ENCODE measurements at places on chromosomes 4 and X.

GRCh38 chr4:88189418-88189738 lies 30.9 kb upstream of the ABCG2 start:
- DNase-seq = no peak

DNA sequence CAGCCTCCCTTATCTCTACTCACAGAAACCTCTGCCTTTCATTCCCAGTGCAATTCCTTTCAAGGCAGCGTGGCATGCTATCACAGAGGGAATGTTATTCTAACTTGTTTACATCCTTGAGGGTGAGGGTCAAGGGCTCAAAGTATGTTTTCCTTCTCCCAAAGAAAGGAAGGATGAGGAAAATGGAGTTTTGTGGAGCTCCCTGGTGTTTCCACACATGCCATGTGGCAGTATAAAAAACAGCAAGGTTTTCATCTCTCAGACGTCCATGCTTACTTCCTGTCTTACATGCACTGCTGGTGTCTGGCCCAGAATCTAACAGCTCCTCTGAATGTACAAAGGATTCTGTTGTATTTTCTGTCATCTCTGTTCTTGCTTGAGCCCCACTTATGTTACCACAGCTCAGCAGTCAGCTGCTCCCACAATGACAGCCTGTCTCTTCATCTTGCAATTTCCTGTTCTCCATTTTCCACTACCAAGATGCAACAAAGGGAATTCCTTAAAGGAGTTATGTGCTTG lies 128.0 kb downstream of the SNCA start:
- no peak for DNase-seq

DNA sequence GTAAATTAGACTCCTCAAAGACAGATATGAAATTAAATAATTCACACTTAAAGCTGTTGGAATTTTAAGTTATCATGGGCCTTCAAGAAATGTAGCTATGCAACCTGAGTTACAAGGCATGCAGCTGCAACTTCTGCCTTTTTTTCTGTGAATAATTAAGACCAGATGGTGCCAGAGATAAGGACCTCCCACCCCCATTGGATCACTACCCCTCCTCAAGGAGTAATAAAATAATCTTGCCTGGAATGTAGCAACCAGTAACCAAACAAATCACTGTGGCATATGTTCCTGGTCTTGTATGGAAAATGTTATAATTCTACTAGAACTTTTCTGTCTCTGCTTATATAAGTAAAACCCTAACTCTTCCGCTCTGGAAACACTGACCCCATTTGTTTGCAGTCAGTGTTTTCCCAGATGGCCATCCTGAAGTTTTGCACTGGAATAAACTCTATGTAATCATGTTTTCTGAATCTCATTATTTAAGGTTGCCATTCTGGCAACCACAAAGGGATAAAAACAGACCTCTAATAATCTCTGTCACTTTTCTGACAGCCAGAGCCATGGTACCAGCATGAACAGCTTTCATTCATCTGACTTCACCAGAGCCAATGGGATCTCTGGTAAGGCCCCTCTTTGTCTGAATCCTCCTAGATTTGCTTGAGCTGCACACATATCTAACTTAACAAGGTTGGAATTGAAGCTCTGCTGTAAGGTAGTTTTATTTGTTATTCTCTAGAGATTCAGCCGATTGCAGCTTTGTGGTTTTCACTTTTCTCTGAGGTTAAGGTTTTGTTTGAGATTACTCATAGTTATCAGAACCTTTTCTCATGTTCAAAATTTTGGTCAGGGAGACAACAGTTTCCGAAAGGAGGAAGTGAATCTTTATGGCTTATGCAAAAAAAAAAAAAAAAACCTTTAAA lies 274.6 kb downstream of the NAF1 start:
- DNase-seq = no peak

- no peak for DNase-seq
Observed at GRCh38 chr4:7546152-7546808, 111.5 kb upstream of the PSAPL1 start.

GRCh38 chr4:53676402-53676871 lies 85.2 kb upstream of the LNX1 start:
- DNase-seq = no peak

- DNase-seq = no peak
Observed at GRCh38 chr4:56871371-56871866, 36.3 kb upstream of the REST start.

DNA sequence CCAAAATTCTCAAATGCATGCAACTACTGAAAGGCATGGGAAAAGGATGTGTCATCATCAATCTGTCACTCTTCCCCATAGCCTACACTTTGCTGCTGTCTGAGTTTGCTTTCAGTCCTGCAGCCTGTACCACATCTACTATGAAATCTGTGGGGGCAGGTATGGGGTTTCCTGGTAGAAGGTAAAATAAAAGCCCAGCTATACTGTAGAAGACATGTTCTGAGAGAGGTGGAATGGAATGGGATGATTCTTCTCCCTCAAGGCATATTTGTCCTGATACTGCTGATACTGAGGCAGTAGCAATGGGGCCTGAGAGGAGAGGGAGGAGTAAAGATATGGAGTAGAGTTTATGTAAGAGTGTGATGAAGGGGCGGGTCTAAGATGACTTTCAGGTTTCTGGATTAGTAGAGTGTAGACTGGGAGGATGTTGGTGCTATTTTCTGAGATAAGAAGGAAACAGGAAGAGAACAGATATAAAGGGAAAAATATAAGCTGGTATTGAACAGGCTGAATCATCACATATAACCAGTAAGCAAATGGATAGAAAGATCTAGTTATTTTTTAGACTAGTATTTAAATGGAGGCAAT lies 38.7 kb upstream of the GYPA start:
- DNase-seq = no peak

- DNase-seq = no peak
Observed at GRCh38 chr4:174084542-174084941, 198.9 kb downstream of the FBXO8 start.

GRCh38 chrX:50157545-50158135 lies 43.2 kb downstream of the AKAP4 start:
- DNase-seq = no peak

Data from stimulated activated CD8-positive, alpha-beta memory T cell treated with anti-CD3 and anti-CD28 coated beads, Interleukin-15, amount 100 ng/mL, for 4 hours (primary cell).